Renal cortical epithelial cell (primary cell): ENCODE measurements at places on chromosomes 13 and 19. TPM values are rescaled to one million over a fixed set of nuclear protein-coding genes. Genes with fewer than 3 reads are reported as not detected.

Gene MEIOSIN
- total RNA-seq, result not detected in 2 replicates

Gene IGLON5
- total RNA-seq, result 0.05 TPM in 1 of 2 replicates, not detected in the other

Gene CCDC8
- 14.1 and 30.7 TPM in 2 replicates for total RNA-seq

GRCh38 chr19:6987850-6988249, 33.4 kb downstream of the MBD3L2B start:
- DNase-seq, result no peak

DNA sequence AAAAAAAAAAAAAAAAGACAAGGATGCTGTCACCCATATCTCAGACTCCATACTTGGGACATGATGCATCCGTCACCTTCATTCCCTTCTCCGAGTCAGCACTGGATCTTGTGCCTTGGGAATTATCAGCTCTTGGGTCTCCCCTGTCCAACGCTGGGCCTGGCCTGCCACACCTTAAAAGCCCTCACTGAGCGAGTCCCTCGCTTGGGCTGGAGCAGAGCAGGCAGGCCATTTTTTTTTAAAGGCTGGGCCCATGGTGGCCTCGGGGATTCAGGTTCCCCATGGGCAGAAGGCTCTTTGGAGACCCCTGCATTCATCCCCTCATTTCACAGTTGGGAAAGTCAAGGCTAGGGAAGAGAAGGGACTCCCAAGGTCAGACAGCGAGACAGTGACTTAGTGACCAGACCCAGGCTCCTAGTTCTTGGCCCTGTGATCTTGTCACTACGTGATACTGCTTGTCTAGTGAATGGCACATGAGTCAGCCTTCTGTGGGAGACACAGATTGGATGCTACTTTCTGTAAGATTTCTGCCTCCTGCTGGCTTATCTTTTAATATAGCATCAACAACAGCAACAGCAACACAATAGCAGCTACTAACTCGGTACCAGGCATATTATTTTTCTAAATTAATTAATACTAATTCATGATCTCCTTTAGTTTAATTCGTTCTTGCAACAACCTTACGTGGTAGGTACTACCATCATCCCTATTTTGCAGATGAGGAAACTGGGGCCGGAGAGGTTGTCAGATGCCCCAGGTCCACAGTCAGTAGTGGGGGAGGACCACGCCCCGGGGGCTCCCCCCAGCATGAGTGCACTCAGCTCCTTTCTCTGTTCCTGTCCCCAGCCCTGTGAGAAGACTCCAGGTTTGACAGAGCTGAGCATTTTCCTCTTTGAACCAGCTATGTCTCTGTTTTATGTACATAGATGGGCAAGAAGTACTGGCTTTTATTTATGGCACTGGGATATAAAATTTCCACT, 27.4 kb upstream of the ZNF536 start:
- no peak for DNase-seq

DNA sequence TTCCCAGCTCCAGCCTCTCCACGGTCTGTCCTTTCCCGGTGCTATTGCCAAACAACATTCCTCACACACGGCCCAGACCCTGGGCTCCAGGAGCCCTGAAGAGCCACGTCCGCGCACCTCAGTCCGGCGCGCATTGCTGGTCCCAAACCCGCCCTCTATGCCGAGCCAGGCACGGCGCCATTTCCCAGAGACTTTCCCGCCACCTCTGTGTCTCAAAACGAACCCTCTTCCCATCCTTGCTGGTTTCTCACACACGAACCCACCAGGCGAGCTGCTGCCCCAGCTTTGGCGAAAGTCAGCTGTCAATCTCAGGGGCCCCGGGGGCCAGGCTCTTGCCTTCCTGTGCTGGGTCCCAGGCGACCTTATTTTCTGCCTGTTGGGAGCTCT, 28.0 kb upstream of the F7 start:
- DNase-seq, result no peak

GRCh38 chr13:67833564-67833963, 603.4 kb upstream of the PCDH9 start:
- no peak for DNase-seq

GRCh38 chr19:50292216-50292827, 36.9 kb downstream of the KCNC3 start:
- DNase-seq, result no peak

DNA sequence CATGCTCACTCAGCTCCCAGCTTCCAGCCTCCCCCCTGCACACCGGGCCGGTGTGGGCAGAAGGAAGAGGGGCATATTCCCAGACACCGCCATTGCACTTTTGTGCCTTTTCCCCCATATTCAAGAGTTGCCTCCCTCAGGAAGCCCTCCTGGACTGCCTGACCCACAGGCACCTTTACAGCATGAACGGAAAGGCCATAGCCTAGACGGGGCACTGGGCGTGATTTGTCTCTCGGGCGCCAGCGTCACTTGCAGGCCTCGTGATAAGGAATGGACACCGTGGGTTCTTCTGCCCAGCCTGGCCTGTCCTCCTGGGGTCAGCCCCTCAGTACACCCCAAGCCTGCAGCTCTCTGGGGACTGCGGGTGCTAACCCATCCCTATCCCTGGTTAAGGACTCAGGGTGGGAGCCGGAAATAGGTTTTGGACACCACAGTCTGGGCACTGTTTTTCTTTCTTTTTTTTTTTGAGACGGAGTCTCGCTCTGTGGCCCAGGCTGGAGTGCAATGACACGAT, 933 bp upstream of the UQCR11 start:
- no peak for DNase-seq

- no peak for DNase-seq
Measured at GRCh38 chr19:36745870-36746269, 26.7 kb downstream of the ZNF850 start.
